ENCODE measurements at places on chromosomes 3 and 15.

GRCh38 chr3:51379746-51380455, 5.2 kb upstream of the MANF start:
- no peak for DNase-seq

DNA sequence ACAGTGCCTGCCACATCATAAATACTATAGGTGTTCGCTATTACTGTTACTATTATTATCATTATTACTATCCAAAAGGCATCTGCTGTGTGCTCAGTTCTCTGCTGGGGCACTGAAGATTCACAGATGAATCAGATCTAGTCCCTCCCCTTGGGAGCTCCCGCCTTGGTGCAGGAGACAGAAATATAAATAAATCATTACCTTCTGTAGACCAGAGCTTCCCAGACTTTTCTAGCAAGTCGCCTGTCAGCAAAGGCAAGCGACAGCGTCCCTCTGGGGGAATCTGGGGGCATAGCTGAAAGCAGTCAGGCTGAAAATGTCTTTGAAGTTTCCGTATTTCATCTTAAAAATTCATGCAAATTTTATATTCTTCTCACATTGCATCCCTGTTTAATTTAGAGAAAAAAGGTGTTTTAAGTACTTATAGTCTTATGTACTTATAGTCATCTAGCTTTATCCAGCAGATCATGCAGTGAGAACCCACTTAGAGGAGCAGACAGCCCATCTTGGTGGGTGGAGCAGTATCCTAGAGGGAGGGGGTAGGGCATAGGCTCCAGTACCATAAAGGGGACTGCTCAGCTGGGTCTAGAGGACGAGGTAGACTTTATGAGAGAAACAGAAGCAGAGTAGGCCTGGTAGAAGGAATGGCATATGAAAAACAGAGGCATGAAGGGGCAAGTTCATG, 10.4 kb upstream of the BRPF1 start:
- no peak for DNase-seq

DNA sequence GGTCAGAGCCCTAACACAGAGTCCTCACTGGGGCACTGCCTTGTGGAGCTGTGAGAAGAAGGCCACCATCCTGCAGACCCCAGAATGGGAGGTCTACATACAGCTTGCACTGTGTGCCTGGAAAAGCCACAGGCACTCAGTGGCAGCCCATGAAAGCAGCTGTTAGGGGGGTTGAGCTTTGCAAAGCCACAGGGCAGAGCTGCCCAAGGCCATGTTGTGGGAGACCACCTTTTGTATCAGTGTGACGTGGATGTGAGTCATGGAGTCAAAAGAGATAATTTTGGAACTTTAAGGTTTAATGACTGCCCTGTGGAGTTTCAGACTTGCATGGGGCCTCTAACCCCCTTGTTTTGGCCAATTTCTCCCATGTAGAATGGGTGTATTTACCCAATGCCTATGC, 52.9 kb upstream of the TPRG1 start:
- no peak for DNase-seq

DNA sequence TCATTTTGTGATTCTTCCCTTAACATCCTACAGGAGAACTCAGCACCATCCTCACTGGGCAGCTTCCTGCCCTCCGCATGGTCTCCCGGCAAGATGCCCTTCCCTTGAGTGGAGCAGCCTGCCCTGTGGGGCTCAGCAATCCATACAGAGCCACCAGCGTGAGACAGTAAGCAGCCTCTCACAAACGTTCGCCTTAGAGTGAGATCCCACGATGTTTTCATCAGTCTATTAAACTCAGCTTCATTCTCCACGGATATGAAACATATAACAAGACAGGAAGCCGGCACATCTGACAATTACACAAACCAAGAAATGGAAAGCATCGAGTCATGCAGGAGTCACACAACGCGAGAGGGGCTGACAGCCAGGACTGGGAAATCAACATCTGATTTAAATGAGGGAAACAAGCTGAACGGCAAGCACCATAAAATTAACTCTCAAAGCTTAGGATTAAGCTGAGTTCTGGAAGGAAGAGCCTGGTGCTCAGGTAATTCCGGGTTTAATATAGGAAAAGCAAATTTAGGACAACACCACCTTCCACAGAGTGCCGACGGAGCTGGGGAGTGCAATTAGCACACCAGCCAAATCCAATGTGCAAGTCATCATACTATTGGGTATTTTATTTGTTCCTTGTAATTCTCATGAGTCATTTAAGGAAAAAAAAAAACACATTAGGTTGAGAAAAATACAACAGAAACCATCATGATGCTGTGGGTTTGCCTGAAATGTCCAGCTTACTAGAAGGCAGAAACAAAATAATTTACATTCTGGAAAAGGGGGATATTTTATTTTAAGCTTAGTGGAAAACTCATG, 272.0 kb downstream of the OCA2 start:
- no peak for DNase-seq

DNA sequence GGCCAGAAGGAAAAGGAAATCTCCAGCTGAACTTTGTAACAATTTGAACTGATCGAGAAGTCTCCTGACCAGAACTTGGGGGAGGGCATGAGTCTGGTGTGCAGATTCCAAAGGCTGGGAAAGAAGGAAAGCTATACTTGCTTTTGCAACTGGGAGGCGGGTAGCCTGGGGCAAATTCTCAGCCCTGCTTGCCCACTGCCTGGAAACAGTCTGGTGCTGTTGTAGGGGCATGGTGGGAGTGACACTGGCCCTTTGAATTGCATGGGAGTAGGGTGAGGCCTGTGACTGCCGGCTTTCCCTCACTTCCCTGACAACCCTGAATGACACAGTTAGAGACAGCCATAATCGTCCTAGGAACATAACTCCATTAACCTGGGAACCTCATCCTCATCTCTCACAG, 114.0 kb upstream of the POU1F1 start:
- DNase-seq = no peak

- DNase-seq = no peak
These were observed 116.1 kb downstream of the ALDH1A2 start for GRCh38 chr15:57949374-57949943.

- DNase-seq = no peak
These were observed 22.1 kb downstream of the SUSD5 start for GRCh38 chr3:33196538-33196937.

- no peak for DNase-seq
These were observed 450.8 kb downstream of the OCA2 start for GRCh38 chr15:27648359-27648758.
